ENCODE measurements at places on chromosomes 16 and 17. TPM values are rescaled to one million over a fixed set of nuclear protein-coding genes. Genes with fewer than 3 reads are reported as not detected.

GRCh38 chr16:1167276-1168107 lies 14.6 kb downstream of the CACNA1H start:
- no peaks in the 10 kb centered on the region for H3K27me3 ChIP-seq
- peak; percentile 87 for DNase-seq
- H3K36me3 ChIP-seq = no peaks in the 10 kb centered on the region
- H3K27ac ChIP-seq = no peak overlapping the region

DNA sequence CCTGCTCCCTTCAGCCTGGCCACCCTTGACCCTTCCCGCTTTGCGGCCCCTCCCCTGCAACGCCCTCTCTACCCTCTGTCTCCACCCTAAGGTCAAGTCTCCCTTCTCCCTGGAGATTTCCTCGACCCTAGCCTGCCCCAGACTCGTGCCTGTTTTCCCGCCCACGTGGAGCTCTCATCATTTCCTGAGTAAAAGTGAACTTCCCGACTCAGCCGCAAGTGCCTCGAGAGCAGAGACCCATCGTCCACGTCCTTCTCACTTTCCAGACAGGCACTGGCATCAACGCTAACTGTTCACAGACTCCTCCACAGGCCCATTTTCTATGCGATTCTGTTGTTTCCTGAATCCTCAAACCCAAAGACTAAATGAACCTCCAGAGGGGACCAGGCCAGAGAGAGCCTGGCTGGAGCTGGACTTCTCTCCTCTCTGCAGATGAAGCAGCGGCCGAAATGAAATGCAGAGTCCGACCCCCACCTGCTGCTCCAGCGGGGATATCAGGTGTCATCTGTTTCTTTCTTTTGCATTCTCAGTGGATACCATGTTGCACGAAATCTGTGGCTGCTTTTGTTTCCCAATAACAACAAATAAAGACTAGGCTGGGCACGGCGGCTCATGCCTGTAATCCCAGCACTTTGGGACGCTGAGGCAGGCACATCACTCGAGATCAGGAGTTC lies 52.5 kb downstream of the RTN4RL1 start:
- peak; percentile 40 for DNase-seq
- H3K27ac ChIP-seq = no peak overlapping the region
- H3K4me1 ChIP-seq = no peaks in the 10 kb centered on the region
- no peaks in the 10 kb centered on the region for H3K36me3 ChIP-seq

DNA sequence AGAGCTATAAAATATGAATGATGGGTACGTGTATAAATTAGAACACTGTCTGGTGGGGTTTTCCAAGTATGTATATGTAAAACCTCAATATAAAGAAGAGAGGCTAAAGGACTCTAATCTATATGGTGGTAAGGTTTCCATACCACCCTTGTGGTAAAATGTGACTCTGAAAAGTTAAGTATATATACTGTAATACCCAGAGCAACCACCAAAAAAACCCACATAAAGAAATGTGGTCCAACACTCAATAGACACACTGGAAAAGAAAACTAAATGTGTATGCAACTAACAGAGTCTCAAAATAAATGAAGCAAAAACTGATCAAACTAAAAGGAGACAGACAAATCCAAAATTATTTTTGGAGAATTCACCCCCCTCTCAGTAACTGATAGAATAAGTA lies 72.2 kb downstream of the XPO6 start:
- H3K4me3 ChIP-seq = no peak overlapping the region
- H3K4me1 ChIP-seq = peaks cover 34% of the 10 kb centered on the region
- H3K27ac ChIP-seq = no peak overlapping the region
- peaks cover 33% of the 10 kb centered on the region for H3K36me3 ChIP-seq
- no peaks in the 10 kb centered on the region for H3K27me3 ChIP-seq

DNA sequence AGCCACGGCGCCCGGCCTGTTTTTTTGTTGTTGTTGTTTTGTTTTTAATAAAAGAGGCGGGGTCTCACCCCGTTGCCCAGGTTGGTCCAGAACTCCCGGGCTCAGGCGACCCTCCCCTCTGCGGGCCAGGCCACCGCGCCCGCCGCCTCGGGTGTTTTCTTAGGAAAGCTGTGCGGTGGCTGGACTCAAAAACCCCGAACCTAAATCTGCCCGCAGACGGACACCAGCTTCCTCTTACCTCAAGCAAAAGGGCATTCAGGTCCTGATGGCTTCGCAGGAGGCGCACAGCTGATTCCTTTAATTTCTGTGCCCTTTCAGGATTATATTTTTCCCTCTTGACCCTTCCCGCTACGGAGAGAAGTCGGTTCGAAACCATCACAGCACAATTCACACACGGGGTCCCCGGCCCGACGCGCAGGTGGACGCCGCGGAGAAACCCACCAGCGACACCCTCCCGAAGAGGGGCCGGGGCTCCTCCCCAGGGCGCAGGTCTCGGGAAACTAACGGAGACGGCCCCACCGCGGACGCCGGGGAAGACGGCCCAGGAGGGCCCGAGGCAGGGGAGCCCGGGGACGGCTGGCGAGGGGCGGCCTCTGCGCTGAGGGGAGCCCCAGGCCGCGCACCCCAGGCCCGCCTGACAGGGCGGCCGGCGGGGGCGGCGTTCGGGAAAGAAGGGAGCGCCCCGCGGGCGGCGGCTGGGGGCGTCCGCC lies 653 bp downstream of the FANCA start:
- DNase-seq = no peak
- peak overlapping the region; percentile 94 for H3K27ac ChIP-seq

The CDRT15L2 gene
- total RNA-seq = not detected

DNA sequence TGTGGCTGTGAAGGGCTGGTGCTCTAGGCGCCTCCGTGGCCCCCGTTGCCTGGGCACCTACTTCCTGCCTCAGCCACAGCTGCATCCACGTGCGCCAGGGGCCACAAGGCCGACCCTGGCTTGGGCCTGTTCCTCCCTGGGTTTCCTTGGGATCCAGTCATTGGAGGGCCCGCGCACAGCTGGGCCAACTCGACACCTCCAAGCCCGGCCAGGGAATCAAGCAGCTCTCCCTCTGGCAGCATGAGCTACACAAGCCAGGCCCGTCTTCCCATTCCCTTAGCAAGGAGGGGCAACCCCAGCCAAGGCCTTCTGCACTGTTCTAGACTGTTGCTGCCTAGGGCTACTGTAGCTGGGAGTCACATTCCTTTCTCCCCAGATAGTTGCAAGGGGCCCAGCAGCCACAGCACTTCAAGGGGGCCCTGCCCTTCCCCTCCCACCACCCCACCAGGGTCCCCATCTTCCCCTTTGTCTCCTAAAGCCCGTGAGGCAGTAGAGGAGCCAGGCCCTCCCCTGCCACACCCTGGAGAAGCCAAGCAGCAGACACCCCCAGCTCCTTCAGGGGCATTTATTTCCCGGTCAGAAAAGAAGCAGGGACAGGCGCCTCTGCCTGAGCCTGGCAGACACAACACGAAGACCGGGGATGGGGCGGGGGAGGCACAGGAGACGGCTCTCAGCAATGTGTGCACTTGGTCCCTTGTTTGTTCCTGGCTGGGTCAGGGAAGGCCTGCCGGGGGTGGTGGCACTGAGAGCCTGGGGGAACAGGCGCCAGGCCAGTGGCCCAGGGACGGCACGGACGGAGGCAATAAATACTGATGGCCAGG lies 3.8 kb downstream of the ARHGDIA start:
- DNase-seq = peak; percentile 57
- H3K36me3 ChIP-seq = peaks cover 47% of the 10 kb centered on the region
- H3K4me1 ChIP-seq = peaks cover 32% of the 10 kb centered on the region
- H3K4me3 ChIP-seq = no peak overlapping the region

DNA sequence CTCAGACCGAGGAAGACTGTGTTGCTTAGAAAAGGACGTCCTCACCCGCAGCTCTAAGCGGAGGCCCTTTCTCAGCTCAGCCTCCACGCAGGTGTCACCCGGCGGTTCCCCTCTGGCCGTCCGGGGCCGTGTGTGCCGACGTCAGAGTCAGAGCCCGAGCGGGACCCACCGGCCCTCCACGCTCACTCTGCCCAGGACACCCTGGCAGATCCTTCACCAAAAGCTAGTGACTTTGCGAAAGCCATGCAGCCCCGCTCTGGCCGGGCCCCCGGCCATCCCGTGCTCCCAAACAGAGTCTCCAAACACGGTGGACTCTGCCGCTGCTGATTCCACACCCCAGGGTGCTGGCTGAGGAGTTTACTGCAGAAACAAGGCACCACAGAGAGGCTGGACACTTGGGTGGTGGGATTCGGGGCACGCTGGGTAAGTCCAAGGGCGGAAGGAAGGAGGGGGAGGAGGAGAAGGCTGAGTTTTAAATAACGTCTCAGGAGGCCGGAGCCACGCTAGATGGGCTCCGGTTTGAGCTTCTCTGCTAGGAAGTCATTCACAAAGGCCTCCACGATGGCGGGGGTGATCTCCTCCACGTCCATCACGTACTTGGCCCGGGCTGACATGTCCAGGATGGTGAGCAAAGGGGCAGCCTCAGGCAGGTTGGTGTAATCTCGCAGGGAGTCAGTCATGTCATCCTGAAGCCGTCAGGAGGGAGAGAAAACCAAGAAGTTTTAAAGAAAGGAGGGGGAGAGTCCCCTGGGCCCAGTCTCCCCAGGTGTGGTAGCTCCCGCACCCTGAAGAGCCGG lies 18.5 kb downstream of the MRM3 start:
- H3K4me3 ChIP-seq = no peak overlapping the region
- no peaks in the 10 kb centered on the region for H3K4me1 ChIP-seq
- no peak for DNase-seq
- H3K36me3 ChIP-seq = no peaks in the 10 kb centered on the region

DNA sequence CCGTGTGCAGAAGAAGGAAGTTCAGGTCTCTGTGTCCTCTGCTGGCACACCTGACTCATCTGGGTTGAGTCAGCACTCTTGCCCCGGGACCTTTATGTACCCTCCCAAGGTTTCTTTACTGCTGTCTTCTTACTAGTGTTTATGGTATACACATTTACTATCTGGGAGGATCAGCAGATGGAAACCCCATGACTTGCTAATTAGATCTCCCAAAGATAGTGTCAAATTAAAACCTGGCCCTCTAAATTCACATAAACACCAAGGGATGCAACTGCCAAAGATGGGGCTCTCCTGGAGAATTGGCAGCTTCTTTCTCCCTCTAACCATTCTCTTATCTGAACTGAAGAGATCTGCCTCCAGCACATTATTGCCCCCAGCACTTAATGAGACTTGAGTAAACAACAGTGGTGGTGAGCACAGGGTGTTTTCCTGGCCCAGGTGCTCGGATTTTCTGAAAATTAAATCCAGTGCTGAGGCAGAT lies 718.1 kb upstream of the SOX9 start:
- no peaks in the 10 kb centered on the region for H3K36me3 ChIP-seq
- H3K27me3 ChIP-seq = no peaks in the 10 kb centered on the region
- no peak overlapping the region for H3K4me3 ChIP-seq
- H3K4me1 ChIP-seq = no peaks in the 10 kb centered on the region
- no peak for DNase-seq
- H3K27ac ChIP-seq = no peak overlapping the region

The AANAT gene
- not detected for total RNA-seq

- no peak overlapping the region for H3K27ac ChIP-seq
- H3K27me3 ChIP-seq = no peaks in the 10 kb centered on the region
- H3K36me3 ChIP-seq = no peaks in the 10 kb centered on the region
- H3K4me3 ChIP-seq = no peak overlapping the region
- H3K4me1 ChIP-seq = peaks cover 16% of the 10 kb centered on the region
Measured at GRCh38 chr17:38885728-38886642, 16.1 kb downstream of the LASP1 start.

DNA sequence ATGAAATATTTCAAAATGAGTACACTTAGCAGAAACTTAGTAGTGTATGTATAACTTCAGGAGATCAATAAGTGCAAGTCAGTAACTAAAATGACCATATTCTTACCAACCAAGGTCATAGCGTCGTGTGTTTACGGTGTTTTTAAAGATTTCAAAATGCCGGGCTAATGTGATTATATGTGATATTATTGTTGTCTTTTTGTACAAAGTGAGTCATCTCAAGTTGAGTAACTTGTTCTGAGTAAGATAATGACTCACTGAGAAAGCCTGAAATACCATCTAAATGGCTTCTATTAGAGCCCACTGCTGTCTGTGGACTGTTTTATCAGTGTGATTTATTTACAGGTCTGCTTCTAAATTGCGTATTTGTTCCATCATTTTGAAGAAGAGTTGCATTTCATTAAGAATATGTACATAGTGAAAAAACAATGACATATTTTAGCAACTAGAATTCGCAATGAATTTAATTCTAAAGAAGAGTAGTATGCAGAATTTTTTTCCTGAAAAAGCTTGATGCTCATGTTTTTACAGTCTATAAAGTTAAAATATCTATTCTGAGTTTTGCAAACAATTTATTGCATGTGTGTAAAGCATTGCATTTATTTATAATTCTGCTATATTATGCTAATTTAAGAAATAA lies 12.7 kb downstream of the KRT12 start:
- H3K4me1 ChIP-seq = peaks cover 11% of the 10 kb centered on the region
- no peak overlapping the region for H3K27ac ChIP-seq
- DNase-seq = peak; percentile 47
- no peak overlapping the region for H3K4me3 ChIP-seq
- H3K36me3 ChIP-seq = no peaks in the 10 kb centered on the region
- H3K27me3 ChIP-seq = no peaks in the 10 kb centered on the region

DNA sequence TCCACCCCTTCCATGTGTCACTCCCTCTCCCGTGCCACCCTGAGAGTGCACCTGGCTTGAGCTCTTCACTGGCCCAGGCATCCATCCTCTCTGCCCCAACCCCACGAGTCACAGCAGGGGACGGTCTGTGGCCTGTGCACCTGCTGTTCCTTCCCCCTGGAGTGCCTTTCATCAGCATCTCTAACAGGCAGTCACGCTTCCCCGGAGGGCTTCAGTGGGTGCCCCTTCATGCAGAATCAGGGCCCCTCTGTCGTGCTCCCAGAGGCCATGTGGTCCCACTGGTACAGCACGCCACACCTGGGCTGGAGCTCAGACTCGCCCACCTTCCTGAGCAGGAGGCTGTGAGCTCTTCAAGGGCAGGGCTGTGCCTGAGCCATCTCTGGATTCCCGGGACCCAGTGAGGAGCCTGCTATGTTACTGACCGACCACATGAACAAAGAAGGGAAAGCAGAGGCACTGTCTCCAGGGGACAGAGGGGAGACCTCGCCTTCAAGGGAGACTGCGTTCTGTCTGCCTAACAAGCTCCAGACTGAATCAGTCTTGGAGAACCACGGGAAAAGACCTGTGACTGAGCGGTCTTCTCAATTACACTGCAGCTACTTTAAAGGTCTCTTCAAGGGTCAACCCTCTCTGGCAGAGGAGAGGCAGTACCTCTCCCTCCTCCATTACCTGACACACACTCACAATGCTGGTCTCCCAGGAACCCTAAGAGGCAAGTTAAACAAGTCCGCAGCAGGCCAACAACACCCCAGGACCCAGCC lies 78.8 kb upstream of the DOC2B start:
- H3K27ac ChIP-seq = no peak overlapping the region
- H3K4me3 ChIP-seq = no peak overlapping the region
- DNase-seq = no peak
- H3K27me3 ChIP-seq = peaks cover 6% of the 10 kb centered on the region
- no peaks in the 10 kb centered on the region for H3K36me3 ChIP-seq
- no peaks in the 10 kb centered on the region for H3K4me1 ChIP-seq

- H3K4me3 ChIP-seq = no peak overlapping the region
- H3K36me3 ChIP-seq = no peaks in the 10 kb centered on the region
- no peaks in the 10 kb centered on the region for H3K27me3 ChIP-seq
- H3K4me1 ChIP-seq = peaks cover 18% of the 10 kb centered on the region
Measured at GRCh38 chr16:50195756-50196155, 42.6 kb downstream of the TENT4B start.

Measured in A673 (cell line).